ENCODE measurements at places on chromosomes 4 and X. TPM values are rescaled to one million over a fixed set of nuclear protein-coding genes. Genes with fewer than 3 reads are reported as not detected.
A peak's percentile ranks its signal among the peaks of the same experiment; 100 is the strongest.

- no peak for DNase-seq
Observed at GRCh38 chr4:7063362-7063761, 4.5 kb downstream of the GRPEL1 start.

The COQ2 gene
- total RNA-seq = 14.4 TPM

DNA sequence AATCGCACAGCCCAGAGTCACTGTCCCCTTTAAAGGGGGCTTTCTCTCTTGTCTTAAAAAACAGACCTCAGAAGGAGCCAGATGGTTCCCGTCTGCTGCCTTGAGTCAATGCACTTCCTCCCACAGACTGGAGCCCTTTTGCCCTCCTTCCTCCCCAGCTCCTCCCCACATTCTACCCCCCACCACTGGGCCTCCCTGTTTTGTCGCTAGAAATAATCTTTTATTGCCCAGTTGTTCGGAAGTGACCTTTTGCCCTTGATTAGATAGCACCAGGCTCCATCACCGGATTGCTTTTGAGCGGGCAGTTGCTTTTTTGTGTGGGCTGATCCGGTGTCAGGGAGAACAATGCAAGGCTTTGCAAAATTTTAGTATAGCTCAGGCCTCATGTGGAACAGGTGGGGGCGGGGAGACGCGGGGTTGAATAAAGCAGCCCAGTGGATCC lies 47.7 kb downstream of the SPRY1 start:
- DNase-seq = peak; percentile 91

The MGAT4D gene
- total RNA-seq = not detected

The DGAT2L6 gene
- not detected for total RNA-seq

GRCh38 chr4:95729596-95729995 lies 110.3 kb upstream of the PDHA2 start:
- no peak for DNase-seq

- DNase-seq = no peak
Observed at GRCh38 chr4:109738104-109738872, 8.4 kb upstream of the PLA2G12A start.

DNA sequence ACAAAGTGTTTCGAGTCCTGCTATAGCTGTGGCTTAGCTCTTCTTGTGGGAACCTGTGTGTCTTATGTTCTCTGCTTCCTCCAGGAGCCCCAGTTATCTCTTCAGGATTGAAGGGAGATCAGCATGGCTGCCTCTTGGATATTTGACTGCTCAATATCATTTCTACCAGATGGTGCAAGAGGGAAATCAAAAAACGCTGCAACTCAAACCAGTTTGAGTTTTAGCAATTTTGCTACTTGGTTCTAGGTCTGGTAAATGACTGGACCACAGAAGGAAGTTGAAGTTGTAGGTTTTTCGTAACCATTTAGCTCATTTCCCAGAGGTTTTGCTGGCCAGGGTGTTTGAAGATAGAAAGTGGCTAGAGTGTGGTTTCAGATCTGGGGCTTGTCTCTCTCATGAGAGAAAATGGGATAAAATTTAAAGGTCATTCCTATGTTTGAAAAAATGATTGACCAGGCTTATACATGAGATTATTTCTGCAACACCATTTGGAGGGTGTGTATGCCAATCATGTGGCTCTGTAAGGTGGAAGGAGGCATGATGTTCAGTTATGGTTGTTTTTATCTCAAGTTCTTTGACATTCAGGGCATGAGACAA lies 210.4 kb downstream of the SPRY1 start:
- no peak for DNase-seq

GRCh38 chr4:12884846-12885796 lies 599.0 kb downstream of the RAB28 start:
- DNase-seq = no peak

The POU4F2 gene
- total RNA-seq = not detected

The FAM9C gene
- total RNA-seq = not detected

- peak; percentile 19 for DNase-seq
Observed at GRCh38 chrX:48520976-48521352, 644 bp upstream of the EBP start.

DNA sequence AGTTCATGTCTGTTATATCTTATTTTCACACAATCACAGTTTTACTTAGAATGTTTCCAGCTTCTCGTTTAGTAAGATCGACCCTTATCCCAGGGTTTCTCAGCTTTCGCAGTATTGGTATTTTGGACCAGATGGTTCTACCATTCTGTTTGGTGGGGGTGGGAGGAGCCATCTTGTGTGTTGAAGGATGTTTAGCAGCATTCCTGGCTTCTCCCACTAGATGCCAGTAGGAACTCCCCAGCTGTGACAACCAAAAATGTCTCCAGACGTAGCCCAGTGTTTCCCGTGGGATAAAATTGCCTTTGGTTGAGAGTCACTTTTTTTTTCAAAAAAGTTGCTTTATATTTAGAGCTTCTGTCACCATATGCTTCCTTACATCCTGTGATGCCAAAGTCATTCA lies 90.9 kb upstream of the TLR2 start:
- DNase-seq = no peak

- DNase-seq = peak; percentile 8
Observed at GRCh38 chr4:177308847-177309521, 690 bp upstream of the NEIL3 start.

GRCh38 chr4:184364100-184364921 lies 110.0 kb downstream of the IRF2 start:
- peak; percentile 82 for DNase-seq

DNA sequence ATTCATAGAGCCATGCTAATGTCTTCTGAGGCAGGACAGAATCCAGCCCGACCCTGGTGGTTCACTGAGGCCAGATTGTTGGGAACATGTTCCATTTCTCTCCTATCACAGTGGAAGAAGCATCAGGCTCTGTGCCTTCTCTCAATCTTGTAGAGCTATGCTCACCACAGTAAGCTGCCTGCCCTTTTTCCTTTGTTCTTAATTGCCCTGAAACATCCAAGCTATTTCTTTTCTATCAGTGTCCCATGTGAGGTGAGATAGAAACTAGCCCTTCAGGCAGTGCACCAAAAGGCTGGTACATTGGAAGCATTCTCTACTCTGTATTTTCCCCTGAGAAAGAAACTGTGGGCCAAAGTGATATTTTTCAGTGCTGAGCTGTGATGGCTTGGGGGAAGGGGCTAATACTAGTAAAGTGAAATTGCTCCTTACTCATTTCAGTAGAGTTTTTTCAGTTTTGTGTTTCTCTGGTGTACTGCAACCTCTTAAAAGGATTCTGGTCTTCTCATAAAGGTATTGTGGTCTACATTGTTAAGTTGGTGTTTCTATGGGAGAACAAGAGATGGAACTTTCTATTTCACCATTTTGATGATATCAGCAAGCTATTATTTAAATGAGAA lies 611.2 kb downstream of the RPA4 start:
- no peak for DNase-seq

- no peak for DNase-seq
Observed at GRCh38 chr4:183552274-183553146, 47.7 kb downstream of the ING2 start.

- DNase-seq = no peak
Observed at GRCh38 chr4:98659106-98659592, 738 bp upstream of the TSPAN5 start.

The SPANXN3 gene
- total RNA-seq = not detected
